Right ventricle myocardium inferior (tissue), 1 donor: ENCODE measurements at places on chromosomes 16 and 17. TPM values are rescaled to one million over a fixed set of nuclear protein-coding genes. Genes with fewer than 3 reads are reported as not detected.

Gene RHBDF1
- 24.5 TPM for total RNA-seq

Gene CEP131
- total RNA-seq, result 8.9 TPM

Gene COL1A1
- total RNA-seq, result 28.2 TPM

Gene CLEC18B
- total RNA-seq, result 0.51 TPM

Gene TAC4
- total RNA-seq, result 0.43 TPM
